HT1080 (cell line): ENCODE measurements at places on chromosomes 7 and 10. TPM values are rescaled to one million over a fixed set of nuclear protein-coding genes. Genes with fewer than 3 reads are reported as not detected.

The HOXA1 gene
- total RNA-seq = 1.3 and 1.6 TPM in 2 replicates

The TMEM184A gene
- total RNA-seq = 1.1 and 1.5 TPM in 2 replicates

- DNase-seq = no peak
Observed at GRCh38 chr7:36949711-36950600, 225.7 kb upstream of the AOAH start.

DNA sequence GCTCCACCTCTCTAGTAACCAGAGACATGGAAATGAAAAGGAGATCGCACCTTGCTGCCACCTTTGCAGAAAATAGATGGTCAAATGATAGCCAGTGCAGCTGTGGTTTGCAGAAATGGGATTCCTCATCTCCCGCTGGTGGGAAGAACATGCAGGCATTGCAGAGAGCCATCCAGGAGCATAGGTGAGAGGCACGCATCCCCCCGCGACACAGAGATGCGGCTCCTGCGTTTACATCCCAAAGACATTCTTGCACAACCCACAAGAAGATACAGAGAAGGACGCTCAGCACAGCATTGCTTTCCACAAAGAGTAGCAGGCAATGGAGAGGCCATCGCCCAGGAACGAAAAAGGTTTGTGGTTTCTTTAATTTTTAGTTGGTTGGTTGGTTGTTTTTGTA is 56.2 kb downstream of the OAT start:
- DNase-seq = no peak

GRCh38 chr7:79287981-79288380 is 165.5 kb downstream of the MAGI2 start:
- DNase-seq = no peak

DNA sequence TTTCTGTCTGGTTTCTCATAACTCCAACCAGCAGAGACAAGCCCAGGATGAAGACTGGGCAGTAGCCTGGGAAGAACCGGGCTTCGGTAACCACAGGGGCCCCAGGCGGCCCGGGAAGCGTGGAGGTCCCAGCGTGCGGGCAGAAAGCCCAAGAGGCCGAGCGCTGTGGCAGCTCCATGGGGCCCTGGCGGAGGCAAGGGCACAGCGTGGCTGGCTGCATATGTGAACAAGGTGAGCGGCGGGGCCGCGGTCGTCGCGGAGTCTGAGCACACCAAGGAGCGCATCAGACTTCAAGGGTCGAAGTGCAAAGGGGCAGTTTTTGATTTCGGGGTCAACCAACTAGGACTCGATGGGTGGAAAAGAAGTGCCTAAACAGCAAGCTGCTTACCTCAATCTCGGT is 45.9 kb downstream of the AKR1D1 start:
- no peak for DNase-seq
